ENCODE measurements at places on chromosomes 12 and 14.

DNA sequence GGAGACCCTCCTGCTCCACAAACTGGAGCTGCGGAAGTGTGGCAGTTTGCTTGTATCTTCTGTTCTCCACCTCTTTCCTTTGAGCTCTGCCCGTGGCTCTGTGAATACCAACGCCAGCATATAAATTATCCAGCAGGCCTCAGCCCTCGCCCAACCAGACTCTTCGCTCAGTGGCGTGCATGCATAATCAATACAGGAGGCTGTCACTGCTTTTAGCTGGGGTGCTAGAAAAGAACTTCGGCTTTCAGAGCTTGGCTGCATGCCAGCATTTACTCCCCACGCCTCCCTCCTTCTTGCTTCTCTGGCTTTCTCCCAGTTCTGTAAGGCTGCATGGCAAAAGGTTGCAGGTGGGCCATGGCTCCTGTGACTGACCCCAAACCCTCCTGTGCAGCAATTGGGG, 26.9 kb downstream of the NRXN3 start:
- no peak for DNase-seq

- DNase-seq = no peak
These were observed 48.4 kb downstream of the CSRP2 start for GRCh38 chr12:76830436-76830835.

DNA sequence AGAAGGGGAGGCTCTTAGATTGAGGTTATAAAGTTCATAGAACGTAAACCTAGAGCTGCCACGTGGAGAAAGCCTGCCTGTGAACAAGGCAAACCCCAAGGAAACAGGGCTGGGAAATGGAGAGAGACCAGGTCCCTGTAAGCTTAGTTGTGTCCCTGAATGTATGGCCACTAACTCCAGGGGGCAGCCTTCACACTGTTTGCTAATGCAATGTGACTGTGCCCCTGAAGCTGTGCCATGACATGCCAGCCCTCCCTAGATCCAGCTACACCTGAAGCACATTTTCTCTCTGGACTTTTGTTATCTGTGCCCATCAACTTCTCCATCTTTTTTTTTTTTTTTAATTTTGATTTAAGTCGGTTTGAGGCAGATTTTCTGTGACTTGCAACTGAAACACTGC, 60.6 kb upstream of the TMCC3 start:
- no peak for DNase-seq

DNA sequence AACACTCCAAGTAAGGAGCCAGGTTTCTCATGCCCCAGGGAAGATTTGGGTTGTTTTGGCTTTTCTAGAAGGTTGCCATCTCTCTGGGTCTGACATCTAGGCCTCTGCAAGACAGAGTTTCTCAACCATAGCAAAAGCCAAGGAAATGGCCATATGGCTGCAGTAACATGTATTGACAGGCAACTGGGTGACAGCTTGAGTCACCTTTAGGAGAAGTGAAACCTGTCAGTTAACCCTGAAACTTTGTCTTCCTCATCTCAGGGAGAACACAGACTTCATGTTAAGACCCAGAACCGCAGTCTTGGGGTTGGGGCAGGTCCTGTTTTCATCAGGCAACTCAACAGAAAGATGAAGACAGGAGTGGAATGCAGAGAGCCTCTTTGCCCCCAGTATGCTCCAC, 46.0 kb upstream of the PLBD1 start:
- no peak for DNase-seq

- no peak for DNase-seq
These were observed 99.9 kb downstream of the ST8SIA1 start for GRCh38 chr12:22234561-22234960.

- DNase-seq = no peak
These were observed 603.3 kb upstream of the TMEM132C start for GRCh38 chr12:127663716-127664115.

GRCh38 chr14:88030079-88030478, 25.1 kb downstream of the GPR65 start:
- no peak for DNase-seq
